ENCODE measurements at places on chromosomes 11 and 22.

DNA sequence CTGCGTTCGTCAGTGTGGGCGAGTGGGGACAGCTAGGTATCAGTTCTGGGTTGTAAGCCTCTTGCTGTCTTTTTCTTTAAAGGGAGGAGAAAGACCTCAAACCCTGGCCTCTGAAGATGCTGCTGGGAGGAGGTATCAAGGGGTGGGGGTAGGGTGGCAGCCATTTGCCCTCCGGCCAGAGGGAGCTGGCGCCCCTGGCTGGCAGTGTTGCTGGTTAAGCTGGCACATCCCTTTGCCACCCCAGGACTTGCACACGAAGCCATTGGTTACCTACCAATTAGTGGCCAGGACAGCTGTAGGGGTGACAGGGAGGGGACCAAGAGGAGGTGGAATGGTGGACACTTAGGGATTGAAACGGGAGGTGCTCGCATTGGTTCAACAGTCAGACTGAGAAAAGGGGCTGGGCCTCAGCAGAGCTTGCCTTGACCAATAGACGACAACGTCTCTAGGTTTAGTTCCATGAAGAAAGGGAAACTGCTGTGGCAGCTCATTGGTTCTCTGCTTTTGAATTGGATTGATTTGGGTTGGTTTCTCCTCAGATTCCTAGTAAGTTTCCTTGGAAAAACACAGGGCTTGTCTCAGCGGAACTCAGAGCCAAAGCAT, 77.9 kb downstream of the ST3GAL4 start:
- no peak for DNase-seq

GRCh38 chr22:44012162-44012561, 11.9 kb upstream of the PARVB start:
- DNase-seq = no peak

DNA sequence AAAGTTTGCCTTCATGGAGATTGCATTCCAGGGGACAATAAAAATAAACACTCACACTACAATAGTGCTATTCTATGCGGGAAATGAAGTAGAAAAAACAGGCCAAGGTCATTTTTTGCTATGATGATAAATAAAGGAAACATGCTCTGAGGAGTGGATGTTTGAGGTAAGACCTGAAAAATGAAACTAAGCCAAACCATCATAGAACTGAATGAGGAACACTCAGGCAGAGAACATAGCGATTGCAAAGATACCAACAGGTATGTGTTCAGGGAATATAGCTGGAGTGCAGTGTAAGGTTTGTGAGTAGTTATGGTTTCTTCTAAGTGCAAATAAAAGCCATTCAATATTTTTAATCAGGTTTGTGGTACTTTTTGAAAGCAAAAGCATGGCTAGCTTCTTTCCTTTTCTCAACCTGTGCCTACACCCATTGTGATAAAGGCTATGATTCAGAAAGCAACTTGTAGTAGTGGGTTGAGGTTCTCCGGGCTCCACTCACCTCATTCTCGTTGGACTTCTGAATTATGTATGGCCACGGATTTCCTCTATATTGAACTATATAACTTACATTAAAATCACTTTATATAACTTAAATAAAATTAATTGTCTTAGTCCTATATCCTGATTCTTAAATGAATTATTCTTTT, 278.2 kb upstream of the CHORDC1 start:
- DNase-seq = no peak

GRCh38 chr22:23574877-23575276, 5.2 kb downstream of the IGLL1 start:
- DNase-seq = no peak

DNA sequence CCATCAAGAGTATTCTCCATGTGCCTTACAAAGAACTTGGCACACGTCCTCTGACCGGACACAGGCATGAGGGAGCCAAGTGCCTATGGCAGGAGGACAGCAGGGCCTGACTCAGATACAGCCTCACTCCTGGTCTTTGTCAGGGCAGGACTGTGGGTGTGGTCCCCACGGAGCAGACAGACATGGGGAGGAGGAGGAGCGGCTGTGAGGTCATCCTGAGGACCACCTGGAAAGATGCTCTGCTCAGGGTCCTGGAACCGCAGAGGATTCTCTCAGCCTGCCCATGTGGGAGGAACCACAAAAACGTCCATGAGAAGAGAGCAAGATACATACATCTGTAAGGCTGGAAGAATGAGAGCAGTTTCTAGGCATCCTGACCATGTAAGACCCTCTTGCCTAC, 576.3 kb downstream of the BRD1 start:
- no peak for DNase-seq

GRCh38 chr11:108670451-108670850, 5.6 kb downstream of the DDX10 start:
- DNase-seq = no peak

- no peak for DNase-seq
Observed at GRCh38 chr11:32705309-32706033, 89.0 kb downstream of the CCDC73 start.

DNA sequence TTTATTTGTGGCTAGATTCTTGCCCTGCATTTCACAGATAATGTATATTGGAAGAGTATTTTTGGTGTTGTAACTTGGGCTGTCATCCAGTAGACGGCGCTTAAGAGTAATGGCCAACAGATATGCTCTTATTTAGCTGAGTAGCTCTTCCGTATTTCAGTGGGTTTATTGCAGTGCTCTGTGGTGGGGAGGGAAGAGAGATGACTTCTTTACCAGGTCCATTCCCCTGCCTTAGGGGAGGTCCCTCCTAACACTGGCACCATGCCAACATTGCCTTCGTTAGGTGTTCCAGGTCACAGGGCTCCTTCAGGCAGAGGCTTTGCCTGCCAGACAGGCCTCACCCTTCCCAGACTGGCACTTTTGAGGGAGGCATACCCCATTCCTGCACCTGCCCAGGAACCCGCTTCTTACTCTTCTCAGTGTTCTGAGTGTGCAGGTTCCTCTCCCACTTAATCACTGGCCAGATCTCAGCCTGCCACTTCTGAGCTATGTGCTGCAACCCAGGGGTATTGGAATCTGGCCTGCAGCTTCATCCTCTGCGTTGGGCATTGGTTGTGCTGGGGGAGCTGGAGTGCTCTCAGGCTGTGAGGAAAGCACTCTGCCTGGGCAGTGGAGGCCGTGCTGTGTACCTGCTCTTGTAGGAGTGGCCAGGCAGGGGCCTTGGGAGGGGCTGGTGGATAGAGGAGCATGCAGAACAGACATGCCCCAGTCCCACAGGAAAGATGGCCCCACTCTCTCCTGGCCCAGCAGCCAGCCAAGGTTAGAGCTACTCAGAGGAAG, 29.4 kb upstream of the SLN start:
- DNase-seq = no peak

DNA sequence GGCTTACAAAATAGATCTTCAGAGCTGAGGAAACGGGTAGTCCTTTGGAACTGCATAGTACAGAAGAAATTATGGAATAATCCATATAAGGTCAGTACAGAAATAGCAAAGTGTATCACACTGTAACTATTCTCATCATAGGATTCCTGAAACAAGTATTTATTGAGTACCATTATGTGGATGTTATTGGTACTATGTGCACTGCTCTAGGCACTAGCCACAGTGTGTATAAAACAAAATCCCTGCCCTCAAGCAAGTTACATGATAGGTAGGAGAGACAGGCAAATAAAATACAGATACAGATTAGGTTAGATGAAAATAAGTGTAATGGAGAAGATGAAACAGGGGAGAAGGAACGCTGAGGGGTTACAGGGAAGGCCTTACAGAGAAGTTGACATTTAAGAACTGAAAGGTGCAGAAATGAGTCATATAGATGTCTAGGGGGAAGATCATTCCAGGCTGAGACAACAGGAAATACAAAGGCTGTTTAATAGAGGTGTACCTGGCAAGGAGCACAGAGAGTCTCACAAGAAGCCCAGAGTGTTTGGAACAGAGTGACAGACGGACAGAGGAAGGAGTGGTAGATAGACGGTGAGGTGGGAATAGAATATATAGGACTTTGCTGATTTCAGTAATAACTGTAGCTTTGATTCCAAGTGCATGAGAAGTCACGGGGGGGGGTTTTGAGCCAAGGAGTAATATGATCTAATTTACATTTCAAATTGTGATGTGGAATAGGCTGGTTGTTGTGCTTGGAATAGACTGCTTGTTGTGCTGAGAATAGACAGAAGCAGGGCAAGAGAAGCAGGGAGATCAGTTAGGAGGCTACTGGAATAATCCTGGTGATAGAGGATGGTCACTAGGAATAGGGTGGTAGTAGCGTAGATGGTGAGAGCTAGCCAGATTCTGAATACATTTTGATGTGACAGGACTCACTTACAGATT, 13.7 kb downstream of the RNF141 start:
- DNase-seq = no peak

- peak; percentile 25 for DNase-seq
Observed at GRCh38 chr11:130383344-130384211, 44.8 kb downstream of the ADAMTS8 start.

DNA sequence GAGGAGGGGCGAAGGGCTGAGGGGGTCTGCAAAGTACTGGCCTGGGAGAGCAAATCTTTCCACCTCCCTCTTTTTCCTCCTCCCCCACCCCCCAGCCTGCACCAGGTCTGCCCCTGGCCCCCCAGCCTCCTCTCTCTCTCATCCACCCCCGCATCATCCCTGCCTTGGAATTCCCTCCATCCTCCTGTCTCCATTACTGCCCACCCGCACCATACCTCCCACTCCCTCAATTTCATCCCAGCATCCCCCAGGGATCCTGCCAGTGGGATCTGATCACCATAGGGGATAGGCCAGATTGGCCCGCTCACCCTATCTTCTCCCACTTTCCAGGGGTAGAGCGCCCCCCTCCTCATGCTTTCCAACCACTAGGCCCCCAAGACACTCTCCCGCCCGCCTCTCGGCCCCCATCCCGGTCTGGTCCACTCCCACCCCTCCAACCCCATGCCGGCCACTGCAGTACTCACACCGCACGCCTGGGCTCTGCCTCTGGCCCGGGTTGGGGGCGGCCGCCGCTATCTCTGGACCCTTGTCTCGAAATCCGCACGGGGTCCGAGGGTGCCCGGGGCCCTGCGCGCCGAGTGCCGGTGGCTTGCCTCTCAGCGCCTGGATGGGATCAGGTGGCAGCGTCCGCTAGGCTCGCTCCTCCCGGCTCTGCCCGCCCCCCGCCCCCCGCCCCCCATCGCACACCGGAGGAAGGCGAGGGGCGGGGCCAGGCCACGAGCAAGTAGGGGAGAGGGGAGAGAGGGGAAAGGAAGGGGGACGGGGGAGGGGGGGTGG, at the start of gene GAL3ST3:
GAL3ST3 (minus strand) TSS at position 615 of the 777 bp plus-strand sequence. CDS start 3,746 bp downstream, outside the sequence.
- peak; percentile 49 for DNase-seq

DNA sequence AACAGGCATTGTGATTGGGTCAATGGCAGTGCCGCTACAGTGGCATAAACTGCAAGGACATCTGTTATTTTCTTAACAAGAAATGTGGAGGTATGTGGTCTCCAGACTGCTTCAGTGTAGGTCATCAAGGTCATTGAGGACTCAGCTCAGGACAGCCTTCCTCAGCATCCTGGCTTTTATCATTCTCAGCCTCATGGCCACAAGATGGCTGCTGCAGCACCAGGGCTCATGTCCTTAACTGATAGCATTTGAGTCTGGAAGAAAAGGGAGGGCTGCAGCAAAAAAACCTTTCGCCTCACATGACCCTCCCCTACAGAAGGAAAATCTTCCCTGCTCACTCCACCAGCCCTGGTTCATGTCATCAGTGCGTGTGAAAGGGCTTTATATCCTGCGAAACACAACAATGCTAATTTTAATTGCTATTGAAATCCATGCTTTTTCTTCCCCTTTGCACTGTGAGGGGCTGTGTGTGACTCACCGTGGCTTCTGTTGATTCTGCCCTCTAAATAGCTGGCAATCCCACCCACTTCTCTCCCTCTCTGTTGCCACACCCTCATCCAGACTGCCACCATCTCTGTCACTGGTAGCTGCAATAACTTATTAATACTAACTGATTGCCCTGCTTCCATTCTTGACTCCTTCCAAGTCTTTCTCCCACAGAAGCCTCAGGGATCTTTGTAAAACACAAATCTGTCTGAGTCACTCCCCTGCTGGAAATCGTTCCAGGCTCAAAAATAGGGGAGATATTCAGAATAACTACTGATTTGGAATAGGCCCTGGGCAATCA, 43.8 kb downstream of the CHRDL2 start:
- no peak for DNase-seq

DNA sequence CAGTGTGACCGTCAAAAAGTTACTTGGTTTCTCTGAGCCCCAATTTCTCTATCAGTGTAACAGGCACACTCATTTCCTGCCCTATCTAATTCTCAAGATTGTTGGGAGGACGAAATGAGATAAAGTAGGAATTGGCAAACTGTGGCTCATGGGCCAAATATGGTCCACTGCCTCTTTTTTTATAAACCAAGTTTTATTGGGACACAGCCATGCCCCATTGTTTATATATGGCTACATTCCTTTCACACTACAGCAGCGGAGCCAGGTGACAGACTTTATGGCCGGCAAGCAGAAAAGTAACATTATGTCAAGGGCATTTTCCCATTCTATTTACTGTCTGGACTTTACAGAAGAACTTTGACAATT, 116.7 kb upstream of the TIMP3 start:
- no peak for DNase-seq

DNA sequence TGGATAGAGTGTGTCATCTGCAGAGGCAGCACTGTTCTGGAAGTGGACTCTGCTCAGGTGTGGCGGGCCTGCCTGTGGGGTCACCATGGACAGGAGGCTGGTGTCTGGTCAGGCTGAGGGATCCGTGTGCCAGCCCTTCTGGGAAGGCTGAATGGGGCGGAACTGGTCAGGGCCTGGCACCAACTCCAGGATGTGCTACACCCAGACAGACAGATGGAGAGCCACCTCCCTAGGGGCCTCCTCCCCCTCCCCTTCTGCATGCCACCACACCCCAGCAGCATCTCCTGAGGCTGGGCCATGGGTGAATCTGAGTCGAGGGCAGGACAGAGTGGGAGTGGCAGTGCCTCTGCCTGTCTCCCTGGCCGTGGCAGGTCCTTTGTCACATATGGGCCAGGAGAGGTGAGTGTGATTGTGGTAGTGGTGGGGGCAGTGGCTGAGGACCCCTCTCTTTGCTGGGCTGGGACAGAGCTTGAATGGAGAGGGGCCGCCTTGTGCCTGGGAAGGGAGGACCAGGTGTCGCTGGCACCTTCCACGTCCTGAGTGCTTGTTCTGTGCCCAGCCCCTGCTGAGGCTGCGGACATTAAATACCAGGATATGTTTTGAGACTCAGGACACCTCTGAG, 29.1 kb downstream of the ST3GAL4 start:
- DNase-seq = no peak

GRCh38 chr22:50068096-50068495, 10.0 kb upstream of the TTLL8 start:
- no peak for DNase-seq

- no peak for DNase-seq
Observed at GRCh38 chr22:40817737-40818136, 1.4 kb downstream of the SLC25A17 start.

- DNase-seq = peak; percentile 6
Observed at GRCh38 chr11:108852701-108853100, 187.8 kb downstream of the DDX10 start.

GRCh38 chr11:9073466-9074225, 17.8 kb downstream of the SCUBE2 start:
- DNase-seq = no peak
